ENCODE measurements at places on chromosomes 2 and 18. TPM values are rescaled to one million over a fixed set of nuclear protein-coding genes. Genes with fewer than 3 reads are reported as not detected.
A peak's percentile ranks its signal among the peaks of the same experiment; 100 is the strongest.

GRCh38 chr2:85826990-85827878 lies 61.6 kb downstream of the ST3GAL5 start:
- DNase-seq: peak; percentile 82

- DNase-seq: no peak
Observed at GRCh38 chr2:45301307-45302277, 292.3 kb upstream of the SIX2 start.

- DNase-seq: no peak
Observed at GRCh38 chr18:35161485-35161884, 79.3 kb upstream of the ZNF397 start.

- no peak for DNase-seq
Observed at GRCh38 chr18:3234457-3234856, 13.1 kb upstream of the MYL12A start.

DNA sequence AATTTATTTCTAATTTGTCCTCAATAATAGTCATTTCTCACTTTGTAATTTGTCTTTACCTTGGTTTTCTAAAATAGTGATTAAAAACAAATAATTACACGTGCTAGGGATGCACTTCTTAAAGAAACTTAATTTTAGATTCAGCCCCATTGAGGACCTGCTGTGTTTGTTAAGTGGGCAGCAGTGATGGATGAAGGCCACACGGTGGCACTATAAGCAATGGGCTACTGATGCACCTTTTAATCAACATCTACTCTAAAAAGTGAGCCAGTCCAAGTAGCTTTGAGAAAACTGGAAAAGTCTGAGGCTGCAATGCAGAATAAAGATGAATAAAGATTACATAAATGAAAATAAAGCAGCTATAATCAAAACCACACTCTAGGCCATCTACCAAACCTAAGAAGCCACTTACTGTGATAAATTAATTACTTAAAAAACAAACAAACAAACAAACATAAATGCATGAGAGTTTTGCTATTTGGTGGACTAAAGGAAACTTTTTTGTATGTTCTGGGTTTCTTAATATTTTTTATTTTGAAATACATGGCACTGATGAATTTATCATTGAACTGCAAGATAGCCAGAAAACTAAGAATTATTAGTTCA lies 89.3 kb downstream of the PDE11A start:
- DNase-seq: peak; percentile 69

DNA sequence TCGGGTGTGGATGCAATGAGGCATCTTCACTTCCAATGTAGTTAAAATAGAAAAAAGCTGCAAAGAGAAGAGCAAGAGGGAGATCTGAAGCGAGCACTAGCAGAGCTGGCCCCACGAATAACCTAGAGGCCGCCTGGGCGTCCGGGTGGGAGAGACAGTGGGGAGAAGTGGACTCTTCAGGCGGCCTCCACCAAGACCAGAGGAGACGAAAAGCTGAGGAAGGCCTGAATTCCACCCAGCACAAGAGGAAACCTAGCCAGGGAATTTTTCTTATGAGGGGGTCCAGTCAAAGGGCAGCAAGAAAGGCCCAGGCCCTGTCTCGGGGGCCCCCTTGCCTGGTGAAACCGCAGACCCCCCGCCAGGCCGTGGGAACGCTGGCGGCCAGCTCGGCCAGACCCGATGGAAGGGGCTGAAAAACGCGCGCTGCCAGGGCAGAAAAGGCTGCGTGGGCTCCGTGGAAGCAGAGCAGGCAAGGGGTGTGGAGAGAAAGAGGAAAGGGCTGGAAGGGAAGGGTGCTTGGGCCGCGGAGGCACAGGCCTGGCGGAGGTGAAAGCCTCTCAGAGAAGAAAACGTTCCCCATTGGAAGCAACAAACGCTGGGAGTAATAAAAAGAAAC lies 69.2 kb downstream of the KCTD1 start:
- no peak for DNase-seq

DNA sequence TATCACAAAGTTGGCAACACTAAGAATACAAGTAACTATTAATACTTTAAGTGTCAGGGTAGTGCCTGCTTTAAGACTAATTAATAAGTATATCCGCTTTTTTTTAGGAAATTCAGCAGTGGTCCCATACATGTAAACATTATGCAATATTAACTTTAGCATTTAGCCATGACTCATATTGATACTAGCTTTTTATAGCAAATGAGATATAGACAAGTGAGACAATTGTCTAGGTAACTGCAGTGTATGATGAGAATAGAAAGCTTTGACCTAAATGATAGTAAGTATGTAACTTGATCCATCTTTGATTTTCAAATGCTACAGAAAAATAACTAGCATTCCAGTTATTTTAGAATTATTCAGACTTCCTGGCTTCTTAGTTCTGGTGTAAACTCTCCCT lies 27.4 kb upstream of the VRK2 start:
- DNase-seq: no peak

DNA sequence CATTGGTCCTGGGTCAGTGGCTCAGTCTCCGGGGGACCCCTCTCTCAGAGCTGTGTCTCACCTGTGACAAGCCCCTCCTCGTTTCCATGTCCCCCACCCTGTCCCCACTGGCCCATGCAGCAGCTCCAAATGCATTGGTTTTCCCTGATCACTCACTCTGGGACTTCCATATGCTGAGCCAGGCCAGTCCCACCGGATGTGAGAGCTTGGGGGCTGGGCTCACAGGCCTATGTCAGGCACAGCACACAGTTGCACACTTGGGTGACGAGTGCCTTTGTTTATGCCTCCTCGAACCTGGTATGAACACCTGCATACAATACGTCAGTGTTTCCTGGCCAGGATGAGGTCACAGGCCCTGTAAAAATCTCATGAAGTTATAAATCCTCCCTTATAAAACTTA lies 232.5 kb downstream of the TFCP2L1 start:
- no peak for DNase-seq

GRCh38 chr2:103153580-103154284 lies 391.9 kb downstream of the TMEM182 start:
- DNase-seq: no peak

- no peak for DNase-seq
Observed at GRCh38 chr18:59049721-59050660, 89.7 kb upstream of the SEC11C start.

DNA sequence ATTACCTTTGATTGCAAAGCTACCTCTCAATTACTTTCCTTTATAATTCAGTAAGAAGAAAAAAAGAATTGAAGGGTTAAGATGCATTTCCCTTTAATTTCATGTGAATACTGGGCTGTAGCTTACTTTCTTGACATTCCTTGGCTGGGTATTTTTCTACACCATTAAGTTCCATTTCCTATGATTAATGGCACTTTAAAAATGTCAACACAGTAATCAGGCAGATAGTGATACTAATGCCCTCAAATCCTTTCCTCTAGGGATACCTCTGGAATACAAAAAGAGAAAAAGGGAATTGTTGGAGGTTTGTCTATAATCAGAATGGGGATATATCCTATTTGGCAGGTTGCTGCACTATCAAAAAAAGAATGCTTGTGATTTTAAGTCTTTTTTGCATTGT lies 216.9 kb downstream of the SRBD1 start:
- no peak for DNase-seq

DNA sequence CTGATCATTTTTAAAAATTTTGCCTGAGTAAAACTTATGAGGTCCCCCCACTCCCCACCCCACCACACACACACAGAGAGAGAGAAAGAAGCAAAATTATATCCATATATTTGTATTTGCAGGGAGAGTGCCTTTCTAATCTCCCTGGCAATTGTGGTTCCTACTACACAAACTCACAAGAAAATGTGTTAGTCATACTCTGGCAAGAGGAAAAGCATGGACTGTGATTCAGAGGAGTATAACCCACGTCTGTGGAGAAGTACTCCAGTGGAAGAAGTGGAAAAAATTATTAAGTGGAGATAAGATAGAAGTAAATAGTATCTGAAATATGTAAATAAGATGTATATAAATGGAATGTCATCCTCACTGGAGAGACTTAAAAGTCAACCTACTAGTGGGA lies 114.0 kb downstream of the DSEL start:
- DNase-seq: no peak

DNA sequence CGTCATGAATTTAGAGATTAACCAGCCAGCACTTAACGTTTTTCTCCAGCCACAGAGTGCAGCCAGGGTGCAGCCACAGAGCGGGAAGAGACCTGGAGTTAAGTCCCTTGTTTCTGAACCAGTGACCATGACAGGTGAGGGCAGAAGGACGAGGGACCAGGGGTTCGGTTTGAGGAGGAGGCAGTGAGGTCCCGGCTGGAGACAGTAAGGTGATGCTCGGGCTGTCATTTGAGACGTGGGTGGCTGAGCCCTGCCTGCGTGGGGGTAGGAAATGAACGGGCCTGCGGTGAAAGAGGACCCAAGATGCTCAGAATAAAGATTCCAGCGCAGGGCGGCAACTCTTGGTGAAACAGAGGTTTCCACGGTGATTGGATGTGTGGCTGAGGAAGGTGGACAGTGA lies 205.9 kb downstream of the SNTG2 start:
- DNase-seq: no peak

DNA sequence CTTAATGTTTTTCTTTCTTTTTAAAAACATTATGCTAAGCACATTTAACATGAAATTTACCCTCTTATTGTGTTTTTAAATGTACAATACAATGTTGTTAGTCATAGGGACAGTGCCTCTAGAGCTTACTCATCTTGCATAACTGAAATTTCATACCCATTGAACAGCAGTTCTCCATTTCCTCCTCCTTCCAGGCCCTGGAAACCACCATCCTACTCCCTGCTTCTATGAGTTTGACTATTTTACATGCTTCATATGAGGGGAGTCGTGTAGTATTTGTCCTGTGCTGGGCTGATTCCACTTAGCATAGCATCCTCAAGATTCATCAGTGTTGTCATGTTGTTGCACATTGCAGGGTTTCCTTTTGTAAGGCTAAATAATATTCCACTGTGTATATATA lies 92.6 kb downstream of the SPATS2L start:
- DNase-seq: no peak

DNA sequence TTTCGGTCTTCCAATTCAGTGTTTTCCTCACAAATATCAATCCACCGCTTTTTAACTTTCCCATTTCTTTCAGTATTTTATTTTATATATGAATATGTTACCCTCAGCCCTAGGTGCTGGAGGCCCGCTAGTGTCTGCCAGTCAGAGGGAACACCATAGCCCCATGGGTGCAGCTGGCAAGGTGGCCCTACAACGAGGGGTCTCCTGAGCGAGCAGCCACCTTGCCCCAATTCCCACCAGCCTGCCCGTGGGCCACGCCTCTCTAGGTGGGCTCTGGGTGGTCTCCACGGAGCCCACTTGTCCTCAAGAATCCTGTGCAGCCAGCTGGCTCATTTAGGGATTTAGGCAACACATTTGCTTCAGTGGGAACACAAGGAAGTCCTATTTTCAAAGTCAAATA lies 72.5 kb upstream of the RGPD5 start:
- no peak for DNase-seq

DNA sequence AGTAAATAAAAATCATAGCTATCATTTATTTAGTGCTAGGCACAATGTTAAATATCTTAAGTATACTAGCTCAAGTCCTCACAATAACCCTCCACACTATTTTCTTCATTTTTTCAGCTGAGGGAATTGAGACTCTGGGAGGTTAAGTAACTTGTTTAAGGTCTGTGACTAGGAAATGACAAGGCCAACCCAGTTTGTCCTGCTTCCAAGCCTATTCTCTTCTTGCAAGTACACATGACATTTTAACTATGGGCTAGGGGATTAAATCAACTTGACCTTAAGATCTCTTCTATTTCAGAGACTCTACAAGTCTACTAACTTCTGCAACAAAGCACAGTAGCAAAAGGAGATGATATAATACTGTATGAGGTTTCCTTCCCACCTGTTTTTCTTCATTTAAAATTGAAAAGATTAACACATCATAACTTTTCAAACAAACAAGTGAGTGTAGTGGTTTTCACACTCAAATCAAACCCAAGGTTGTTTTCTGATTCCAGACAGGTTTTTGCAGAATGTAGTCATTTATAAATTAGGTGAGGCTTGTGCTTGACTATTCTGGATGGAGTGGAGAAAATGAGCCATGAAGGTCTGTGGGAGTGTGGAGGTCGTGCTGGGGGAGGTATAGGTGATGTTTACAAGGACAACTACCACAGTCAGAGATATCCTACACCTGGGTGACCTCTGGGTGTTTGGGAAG lies 57.0 kb downstream of the CD28 start:
- no peak for DNase-seq

DNA sequence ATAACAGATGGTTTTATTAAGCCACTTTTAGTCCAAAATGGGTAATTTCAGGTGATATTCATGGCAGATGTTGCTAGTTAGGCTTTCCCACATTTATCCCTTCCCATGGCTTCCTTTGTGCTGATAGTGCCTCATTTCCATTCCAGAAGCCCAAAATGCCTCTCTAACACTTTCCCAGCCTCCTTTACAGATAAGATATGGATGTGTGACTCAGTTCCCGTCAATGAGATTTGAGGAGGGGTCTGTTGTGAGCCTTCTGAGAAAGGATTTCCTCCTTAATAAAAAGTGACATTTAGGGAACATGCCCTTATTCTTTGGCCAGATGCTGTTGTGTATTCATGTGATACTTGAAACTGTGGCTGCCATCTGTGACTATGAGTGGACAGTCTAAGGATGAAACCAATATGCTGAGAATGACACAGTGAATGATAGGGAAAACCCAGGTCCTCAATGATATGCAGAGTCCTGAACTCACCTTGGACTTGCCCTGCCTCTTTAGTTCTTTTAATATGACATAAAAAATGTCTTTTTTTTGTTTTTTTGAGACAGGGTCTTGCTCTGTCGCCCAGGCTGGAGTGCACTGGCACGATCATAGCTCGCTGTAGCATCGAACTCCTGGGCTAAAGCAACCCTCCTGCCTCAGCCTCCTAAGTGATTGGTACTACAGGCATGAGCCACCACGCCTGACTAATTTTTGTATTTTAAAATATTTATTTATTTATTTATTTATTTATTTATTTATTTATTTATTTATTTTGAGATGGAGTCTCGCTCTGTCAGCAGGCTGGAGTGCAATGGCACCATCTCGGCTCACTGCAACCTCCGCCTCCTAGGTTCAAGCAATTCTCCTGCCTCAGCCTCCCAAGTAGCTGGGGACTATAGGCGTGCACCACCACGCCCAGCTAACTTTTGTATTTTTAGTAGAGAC lies 5.8 kb upstream of the ACSL3 start:
- no peak for DNase-seq

DNA sequence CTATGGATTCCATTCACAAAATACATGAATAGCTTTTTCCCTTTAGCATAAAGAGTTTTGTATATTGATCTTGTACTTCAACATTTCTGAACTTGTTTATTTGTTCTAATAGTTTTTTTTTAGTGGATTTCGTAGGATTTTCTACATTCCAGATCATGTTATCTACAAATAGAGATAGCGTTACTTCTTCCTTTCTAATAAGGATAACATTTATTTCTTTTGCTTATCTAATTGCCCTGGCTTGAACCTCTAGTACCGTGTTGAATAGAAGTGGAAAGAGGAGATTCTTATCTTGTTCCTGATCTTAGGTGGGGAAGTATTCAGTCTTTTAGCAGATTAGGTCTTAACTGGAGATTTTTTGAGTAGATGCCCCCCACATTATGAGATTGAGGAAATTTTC lies 9.5 kb downstream of the UGT1A6 start:
- DNase-seq: no peak

RESP18 gene
- not detected for polyA plus RNA-seq

PHOSPHO2 gene
- 8.7 TPM for polyA plus RNA-seq

MROH2A gene
- polyA plus RNA-seq: not detected

TRAPPC12 gene
- 49.3 TPM for polyA plus RNA-seq

FZD7 gene
- polyA plus RNA-seq: 13.4 TPM

MOGAT1 gene
- not detected for polyA plus RNA-seq

Data from hepatocyte (in vitro differentiated cells).